ENCODE measurements at places on chromosomes 2 and 18.

- no peak for DNase-seq
Measured at GRCh38 chr2:175103191-175103590, 64.8 kb downstream of the ATF2 start.

GRCh38 chr2:18455236-18455862 lies 105.1 kb downstream of the RDH14 start:
- no peak for DNase-seq

- no peak for DNase-seq
Measured at GRCh38 chr18:36490897-36491296, 193.4 kb downstream of the FHOD3 start.

GRCh38 chr2:220665108-220665471 lies 907.0 kb downstream of the EPHA4 start:
- DNase-seq: no peak

DNA sequence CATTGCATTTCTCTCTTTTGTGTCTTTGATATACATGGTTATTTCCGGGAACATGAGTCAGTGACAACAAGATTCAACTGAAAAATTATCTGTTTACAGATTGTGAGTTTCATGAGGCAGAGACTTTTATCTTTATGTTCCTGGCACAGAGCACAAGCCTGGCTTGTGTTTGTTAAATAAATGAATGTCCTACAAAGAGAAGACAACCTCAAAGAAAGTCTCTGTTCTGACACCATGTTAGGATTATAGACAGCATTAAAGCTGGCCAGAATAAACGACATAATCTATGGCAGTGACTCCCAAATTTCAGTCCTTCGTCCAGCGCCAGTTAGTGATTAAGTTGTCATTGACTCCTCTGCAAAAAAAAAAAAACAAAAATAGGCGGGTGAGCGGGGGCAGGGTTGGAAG lies 97.4 kb upstream of the DNAJC10 start:
- no peak for DNase-seq

GRCh38 chr18:24942144-24942543 lies 409.8 kb downstream of the ZNF521 start:
- DNase-seq: no peak

DNA sequence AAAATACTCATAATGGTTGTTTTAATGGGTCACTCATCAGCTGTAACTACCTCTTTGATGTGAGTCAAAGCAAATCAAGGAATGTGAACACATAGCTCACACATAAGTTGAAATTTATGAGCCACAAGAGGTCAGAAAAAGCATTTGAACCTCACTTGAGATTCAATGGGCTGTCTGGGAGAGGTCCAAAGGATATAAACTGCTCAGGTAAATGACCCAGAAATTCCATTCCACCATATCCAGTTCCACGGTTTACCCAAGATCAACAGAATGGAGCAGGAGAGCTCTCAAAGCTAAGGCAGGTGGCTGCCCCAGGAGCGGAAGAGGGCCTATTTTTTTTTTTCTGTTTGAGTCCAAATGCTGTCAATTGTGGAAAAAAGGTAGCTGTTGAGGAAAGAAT lies 464.1 kb downstream of the TNS1 start:
- DNase-seq: no peak

GRCh38 chr2:236748385-236748784 lies 178.8 kb downstream of the ACKR3 start:
- DNase-seq: no peak

DNA sequence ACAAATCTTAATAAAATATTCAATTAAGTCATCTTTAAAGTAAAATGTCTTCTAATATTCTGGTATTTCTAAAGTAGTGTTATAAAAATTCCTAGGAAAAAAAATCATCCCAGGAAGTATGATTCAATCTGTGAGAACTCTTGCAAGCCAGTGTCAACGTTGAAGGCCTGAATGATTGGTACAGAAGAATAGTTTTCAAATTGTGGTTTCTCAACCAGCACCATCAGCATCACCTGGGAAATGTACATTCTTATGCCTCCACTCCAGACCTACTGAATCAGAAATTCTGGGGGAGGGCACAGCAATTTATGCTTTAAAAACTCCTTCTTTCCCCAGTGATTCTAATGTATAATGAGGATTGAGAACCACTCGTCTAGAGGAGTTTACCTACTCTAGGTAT lies 62.3 kb upstream of the C2orf15 start:
- no peak for DNase-seq

GRCh38 chr2:234879671-234880455 lies 72.0 kb upstream of the SH3BP4 start:
- DNase-seq: no peak

GRCh38 chr2:193549661-193550060 lies 1354.9 kb upstream of the TMEFF2 start:
- no peak for DNase-seq

- no peak for DNase-seq
Measured at GRCh38 chr2:56128235-56128634, 55.6 kb upstream of the CCDC85A start.

- DNase-seq: no peak
Measured at GRCh38 chr2:173898178-173898668, 67.0 kb downstream of the SP3 start.

- no peak for DNase-seq
Measured at GRCh38 chr2:17979707-17980106, 101.2 kb downstream of the KCNS3 start.

DNA sequence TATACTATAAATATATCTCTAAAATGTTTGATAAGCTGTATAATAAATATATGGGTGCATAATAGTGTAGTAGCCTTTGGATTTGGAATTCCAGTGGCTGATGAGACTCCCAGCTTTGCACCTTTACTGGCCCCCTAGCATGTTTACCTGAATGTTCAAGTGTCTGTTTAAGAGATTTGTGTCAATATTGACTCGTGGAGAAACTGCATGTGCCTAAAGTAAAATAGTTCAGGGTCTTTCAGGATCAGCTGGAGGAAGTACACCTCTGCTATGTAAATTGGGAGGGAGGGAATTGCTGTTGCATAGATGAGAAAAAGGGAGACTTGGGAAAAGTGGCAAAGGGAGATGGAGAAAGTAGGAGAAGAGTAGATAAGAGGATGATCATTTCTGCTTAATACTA lies 23.9 kb downstream of the ME2 start:
- no peak for DNase-seq

GRCh38 chr2:149768320-149768799 lies 180.8 kb upstream of the MMADHC start:
- DNase-seq: no peak

DNA sequence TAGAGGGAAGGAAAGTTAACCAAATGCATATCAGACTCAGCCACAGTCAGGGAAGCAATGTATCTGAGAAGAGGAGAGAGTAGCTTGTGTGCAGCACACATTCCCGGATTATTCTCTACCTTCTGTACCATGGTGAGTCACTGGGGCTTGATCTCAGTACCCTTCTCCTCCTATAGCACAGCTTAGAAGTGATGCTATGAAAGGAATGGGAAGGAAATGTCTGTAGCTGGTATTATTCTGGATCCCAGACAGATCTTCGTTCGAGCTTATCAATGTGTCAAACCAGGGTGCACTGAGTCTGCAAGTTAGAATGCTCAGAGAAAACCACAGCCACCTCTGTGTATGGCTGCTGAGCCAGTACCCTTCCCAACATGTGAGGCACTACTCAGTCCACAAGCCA lies 88.0 kb upstream of the NFU1 start:
- DNase-seq: no peak

All from stimulated activated CD4-positive, alpha-beta T cell treated with anti-CD3 and anti-CD28 coated beads, TNF-alpha, amount 100 ng/mL, for 24 hours (primary cell).